ENCODE measurements at places on chromosomes 5 and 9.

DNA sequence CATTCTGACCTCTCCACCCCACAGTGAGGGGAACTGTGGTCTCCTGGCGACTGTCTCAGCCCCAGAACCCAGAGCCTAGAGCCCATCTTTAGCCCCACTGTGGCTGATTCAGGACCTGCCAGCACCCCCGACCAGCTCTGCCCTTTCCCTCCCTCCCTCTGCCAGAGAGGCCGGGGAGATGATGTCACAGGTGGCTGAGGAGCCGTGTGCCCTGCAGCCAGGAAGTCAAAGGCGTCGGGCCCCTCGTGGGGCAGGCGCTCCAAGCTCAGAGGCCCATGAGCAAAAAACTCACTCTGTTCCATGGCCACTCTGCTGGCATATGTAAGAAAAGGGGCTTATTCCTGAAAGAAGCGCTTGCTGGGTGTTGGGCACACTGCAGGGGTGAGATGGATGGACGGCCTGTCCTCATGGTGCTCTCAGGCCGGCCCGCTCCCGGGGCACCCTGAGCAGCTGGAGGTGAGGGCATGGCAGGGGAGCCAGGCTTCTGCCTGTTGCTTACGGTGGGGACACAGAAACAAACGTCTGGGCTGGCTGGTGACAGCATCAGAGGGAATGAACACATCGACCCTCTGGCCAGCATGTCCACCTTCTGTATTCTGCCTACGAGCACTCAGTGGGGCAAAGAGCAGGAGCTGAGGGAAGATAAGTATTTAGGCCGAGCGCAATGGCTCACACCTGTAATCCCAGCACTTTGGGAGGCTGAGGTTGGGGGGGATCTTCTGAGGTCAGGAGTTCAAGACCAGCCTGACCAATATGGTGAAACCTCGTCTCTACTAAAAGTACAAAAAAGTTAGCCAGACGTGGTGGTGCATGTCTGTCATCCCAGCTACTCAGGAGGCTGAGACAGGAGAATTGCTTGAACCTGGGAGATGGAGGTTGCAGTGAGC is 41.1 kb downstream of the LAMC3 start:
- DNase-seq: no peak

DNA sequence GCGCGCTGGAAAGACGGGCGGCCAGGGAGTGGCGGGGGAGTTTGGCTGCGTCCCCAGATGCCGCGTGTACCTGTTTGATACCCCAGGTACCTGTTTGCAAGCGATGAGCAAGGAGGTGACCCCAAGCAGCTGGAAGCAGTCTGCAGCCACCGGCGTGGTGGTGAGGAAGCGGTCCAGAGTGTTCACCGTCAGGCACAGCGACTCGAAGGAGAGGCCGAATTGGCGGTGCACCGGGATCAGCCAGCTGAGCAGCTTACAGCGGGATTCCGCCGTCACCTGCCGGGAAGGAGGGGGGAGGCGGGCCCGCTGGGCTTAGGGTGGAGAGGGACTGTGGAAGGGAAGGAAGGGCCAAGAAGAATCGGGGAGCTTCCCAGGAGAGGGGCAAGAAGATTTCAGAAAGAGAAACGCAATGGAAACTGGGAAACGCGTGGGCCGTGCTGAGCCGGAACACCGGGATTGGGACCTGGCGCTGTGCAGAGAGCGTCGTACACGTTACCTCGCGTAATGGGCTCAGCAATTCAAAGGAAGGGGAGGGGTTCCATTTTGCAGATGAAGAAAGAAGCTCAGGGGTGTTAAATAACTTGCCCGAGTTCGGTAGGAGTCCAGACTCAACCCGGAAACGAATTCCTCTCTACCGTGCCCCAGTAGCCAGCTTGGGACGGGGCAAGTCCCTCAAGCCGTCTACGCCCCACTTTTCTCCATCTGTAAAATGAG is 980 bp downstream of the CCNO start:
- no peak for DNase-seq

DNA sequence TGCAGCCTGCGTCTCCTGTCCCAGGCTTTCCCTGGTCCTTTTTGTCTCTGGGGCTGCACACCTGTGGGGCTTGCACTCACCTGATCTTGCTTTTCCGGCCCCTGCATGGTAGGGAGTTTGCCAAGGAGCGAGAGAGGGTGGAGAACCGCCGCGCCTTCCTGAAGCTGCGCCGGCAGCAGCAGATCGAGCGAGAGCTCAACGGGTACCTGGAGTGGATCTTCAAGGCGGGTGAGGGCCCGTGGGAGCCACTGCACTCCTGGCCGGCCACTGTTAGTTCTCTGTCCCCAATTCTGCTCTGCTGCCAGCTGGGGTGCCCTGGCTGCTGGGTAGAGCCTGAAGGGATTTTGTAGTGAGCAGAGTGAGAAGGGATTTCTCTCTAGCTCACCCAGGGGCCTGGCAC is 78.0 kb downstream of the CACNA1B start:
- DNase-seq: no peak

DNA sequence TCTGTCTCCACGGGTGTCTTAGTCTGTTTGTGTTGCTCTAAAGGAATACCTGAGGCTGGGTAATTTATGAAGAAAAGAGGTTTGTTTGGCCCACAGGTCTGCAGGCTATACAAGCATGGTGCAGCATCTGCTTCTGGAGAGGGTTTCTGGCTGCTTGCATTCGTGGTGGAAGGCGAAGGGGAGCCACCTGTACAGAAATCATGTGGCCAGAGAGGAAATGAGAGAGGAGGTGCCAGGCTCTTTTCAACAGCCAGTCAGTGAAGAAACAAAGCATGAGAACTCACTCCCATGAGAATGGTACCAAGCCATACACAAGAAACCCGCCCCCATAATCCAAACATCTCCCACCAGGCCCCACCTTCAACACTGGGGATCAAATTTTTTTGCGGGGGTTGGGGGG is 53.4 kb downstream of the PFDN1 start:
- DNase-seq: no peak

DNA sequence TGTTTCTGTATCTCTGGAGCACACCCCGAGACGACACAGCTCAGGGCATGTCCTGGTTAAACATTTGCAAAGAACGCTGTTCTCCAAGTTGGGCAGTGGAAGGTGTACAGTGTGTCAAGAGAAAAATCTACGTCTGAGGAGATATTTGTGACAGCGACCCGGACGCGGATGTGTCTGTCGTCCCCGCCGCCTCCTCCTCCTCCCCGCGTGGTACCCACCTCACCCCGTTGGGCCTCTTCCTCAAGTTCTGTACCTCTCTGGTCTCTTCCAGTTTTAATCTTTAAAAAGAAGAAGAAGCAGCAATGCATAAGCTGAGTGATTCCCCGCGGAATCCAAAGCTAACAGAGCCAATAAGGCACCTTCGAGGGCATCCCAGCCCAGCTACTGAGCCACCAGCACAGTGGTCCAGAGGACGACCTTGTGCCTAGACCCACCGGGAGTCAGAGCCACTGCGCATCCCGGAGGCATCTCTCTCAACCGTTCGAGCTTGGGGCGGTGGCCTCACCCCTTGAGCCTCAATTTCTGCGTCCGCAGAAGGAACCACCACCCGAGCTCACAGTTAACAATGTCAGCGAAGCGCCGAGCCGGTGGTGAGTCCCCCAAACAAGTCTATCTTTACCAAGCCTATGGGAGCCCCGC is 467 bp downstream of the C9orf78 start:
- DNase-seq: peak; percentile 12

- DNase-seq: no peak
These were observed 562.7 kb upstream of the DAP start for GRCh38 chr5:11323761-11324160.

DNA sequence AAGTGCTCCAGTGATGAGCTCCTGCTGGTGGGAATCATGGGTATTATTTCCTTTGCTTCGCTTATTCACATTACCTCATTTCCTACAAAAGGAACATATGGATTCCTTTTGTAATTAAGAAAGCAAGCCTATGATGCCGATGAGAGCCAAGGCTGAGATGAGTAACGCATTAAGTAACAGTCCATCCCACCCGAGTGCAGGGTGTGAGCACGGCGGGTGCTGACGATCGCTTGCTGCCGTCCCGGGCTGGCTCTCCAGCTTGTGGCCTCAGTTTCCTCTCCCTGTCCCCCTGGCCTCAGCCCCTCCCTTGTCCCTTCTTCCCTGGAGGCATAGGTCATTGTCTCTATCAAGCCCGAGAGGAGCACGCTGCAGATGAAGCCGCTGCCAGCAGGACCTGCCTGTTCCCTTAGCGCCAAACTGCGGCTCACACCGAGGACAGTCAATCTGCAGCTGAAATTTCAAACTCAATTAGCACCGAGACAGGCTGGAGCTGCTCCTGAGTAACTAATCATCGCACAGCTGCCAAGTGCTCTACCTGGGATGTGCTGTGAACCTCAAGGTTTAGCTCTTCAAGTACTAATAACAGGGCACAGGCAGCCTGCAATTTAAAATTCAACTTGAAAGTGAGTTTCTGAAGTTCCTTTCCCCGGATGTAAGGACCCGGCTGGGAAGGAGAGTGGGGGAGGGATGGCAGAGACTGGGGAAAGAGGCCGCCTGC is 115.2 kb upstream of the RAPGEF1 start:
- DNase-seq: no peak

- DNase-seq: no peak
These were observed 155.6 kb upstream of the VLDLR start for GRCh38 chr9:2465921-2466460.

DNA sequence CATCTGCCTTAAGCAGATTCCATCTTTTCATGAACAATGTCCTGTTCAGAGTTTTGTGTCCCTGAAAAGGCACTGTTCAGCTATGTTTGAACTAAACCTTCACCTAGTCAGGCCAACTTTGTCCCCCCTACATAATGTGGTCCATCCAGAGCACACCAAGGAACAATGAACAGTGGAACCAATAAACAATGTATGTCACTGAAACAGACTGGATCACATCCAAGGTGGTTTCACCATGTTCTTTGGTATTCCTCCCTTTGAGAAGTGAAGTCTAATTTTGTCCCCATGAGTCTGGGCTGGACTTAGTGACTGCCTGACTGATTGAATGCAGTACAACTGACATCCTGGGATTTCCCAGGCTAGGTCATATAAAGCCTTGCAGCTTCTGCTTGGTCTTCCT is 174.5 kb downstream of the SLC24A2 start:
- no peak for DNase-seq

All from stimulated activated CD8-positive, alpha-beta memory T cell treated with anti-CD3 and anti-CD28 coated beads, Interleukin-2, amount 100 ng/mL, for 1 hour (primary cell).